ENCODE measurements at places on chromosomes 3 and 15. TPM values are rescaled to one million over a fixed set of nuclear protein-coding genes. Genes with fewer than 3 reads are reported as not detected.

The PARP9 gene
- total RNA-seq: 11.9 TPM

The ADPRH gene
- total RNA-seq: 2.5 TPM

The CSPG4 gene
- total RNA-seq: 24.7 TPM

The CYP8B1 gene
- not detected for total RNA-seq

Data from Daoy (cell line).